ENCODE measurements at places on chromosomes 5 and 9. TPM values are rescaled to one million over a fixed set of nuclear protein-coding genes. Genes with fewer than 3 reads are reported as not detected.

DNA sequence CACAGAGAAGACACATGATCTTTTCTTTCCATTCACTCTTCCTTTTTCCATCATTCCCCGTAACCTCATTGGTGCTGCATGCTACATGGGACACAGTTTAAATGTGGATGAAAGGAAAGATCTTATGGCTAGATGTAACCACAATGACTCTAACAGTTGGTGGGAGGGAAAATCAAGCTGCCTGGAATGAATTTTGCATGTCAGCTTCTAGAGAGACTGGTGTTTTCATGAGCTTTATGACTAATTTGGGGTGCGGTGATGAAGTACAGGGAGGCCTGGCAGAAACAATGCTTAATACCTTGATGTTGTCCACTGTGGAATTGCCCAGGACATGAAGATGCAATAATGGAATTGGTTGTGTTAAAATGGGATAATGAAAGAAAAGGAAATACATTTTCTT, 55.9 kb upstream of the MYO10 start:
- DNase-seq, result no peak

DNA sequence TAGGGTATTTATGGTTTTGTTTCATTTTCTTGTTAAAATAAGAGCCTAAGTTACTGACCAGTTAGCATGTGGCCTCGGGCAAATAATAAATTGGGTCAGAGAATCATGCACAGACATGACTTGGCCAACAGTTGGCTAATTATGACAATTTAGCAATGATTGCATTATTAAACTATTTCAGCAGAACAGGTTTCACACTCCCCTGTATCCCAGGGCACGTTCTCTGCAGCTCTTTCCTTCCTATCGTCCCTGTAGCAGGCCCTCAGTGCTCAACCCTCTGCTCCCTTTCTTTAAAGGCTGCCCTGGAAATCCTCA, 167.9 kb downstream of the TSSK1B start:
- no peak for DNase-seq

- DNase-seq, result no peak
These were observed 33.0 kb downstream of the TENT4A start for GRCh38 chr5:6746244-6746643.

- DNase-seq, result no peak
These were observed 20.5 kb upstream of the PDCD1LG2 start for GRCh38 chr9:5489630-5490490.

PCDHB13 gene
- total RNA-seq, result 4.3 TPM

IL4 gene
- not detected for total RNA-seq

GRCh38 chr5:4627929-4628328, 512.2 kb upstream of the ADAMTS16 start:
- no peak for DNase-seq

GRCh38 chr9:124786881-124787573, 10.1 kb downstream of the OLFML2A start:
- no peak for DNase-seq

DNA sequence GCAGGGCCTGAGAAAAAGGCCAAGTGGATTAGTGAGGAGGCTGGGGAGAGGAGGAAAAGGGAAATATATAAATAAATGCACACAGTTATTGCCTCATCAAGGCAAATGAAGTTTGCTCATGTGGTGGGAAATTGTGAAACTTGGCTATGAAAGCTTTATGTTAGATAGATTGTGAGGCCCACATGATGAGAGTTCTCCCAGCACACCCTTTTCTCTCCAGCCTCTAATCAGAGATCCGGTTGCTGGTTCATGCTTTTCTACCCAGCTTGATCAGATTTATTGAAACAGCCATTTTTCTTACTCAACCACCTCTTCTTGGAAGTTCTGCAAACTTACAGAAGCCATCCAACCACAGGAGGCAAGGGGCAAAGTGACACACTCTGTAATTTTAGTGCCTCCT, 125.8 kb upstream of the KLF4 start:
- DNase-seq, result no peak

C9orf43 gene
- 0.17 TPM for total RNA-seq

GRCh38 chr9:88829276-88829675, 162.0 kb upstream of the S1PR3 start:
- DNase-seq, result peak; percentile 82

- no peak for DNase-seq
These were observed 282.1 kb downstream of the CRB2 start for GRCh38 chr9:123637945-123638634.

DNA sequence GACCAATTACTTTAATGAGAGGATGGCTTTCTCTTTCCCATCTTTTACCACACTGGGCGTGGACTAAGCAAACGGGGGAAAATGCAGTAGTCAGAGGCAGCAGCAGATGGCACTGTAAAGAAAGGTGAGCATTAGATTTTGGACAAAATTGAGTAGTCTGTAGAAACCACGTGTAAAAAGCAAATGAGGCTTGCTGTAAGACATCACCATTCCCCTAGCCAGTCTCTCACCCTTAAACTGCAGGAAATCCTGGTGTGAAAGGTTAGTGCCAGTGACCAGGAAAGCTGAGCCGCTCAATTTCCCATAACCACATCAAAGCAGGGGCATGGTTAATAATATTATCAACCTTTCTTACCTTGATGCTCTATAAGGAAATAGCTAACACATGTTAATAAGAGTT, 31.8 kb downstream of the SPATA31C2 start:
- DNase-seq, result no peak

GRCh38 chr9:2180154-2180553, 165.0 kb downstream of the SMARCA2 start:
- DNase-seq, result no peak

GRCh38 chr5:168658394-168658793, 79.2 kb upstream of the PANK3 start:
- DNase-seq, result no peak

DNA sequence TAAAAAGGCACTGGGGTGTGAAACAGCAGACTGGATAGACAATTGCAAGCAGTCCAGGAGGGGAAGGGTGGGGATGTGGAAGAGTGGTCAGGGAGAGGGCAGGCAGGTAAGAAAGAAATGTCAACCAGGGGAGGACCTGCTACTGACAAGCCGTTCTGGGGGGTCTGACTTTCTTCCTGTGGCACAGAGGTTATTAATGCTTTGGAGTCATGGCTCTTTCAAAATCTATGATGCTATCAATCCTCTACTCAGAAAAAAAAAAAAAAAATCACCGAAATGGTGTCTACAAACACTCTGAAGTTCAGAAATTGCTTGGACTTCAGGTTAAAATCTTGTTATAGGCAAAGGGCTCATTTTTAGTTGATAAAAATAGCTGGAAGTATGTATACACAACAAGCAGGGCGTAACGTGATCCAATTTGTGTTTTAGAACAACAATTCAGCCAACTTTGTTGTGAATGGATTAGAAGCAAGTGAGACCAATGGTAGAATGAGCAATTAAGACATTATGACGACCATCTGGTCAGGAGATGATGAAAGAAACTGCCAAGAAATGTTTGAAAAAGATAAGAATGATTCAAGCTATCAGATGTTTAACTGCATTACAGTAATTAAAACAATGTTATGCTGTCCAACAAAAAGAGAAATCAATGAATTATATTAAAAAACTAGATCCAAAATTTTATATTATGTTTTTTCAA, 255.2 kb downstream of the DEPDC1B start:
- DNase-seq, result no peak

- no peak for DNase-seq
These were observed 48.9 kb upstream of the TTC23L start for GRCh38 chr5:34790069-34790468.

GRCh38 chr9:972501-973294, 3.8 kb upstream of the DMRT3 start:
- DNase-seq, result peak; percentile 72

AUH gene
- total RNA-seq, result 17.7 TPM

DNA sequence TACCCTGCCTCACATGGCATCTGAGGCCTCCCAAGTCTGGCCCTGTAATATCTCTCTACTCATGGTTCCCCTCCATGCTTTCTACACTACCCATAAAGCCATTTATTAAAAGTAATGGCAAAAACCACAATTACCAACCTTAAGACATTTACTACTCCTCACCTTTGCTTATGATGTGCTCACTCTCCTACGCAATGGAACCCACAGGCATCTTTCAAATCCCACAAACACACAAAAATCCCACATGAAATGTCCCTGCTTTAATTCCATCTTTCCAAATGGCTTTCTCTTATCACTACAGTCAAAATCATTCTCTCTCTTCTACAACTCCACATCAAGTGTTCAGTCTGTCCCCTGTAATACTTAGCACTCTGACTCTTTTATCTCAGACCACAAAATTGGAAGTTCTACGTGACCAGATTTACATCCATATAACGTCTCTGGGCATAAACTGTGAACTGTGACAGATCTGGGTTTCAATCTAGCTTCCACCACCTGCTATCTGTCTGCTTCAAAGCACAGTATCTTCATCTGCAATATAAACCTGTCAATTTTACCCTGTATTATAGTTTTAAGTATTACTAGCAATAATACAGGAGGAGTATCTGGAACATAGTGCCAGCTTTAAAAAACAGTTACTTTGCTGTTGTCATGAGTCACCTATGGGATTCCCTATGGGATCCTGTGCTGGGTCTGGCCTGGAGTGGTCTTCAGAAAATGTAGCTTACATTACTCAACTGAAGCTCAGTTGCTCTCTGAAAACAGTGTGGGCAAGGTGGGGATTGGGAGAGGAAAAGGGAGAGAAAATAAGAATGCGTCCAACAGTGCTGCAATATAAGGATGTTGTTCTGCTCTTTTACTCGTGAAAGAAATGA, 137.1 kb upstream of the TRIM32 start:
- DNase-seq, result peak; percentile 19

DNA sequence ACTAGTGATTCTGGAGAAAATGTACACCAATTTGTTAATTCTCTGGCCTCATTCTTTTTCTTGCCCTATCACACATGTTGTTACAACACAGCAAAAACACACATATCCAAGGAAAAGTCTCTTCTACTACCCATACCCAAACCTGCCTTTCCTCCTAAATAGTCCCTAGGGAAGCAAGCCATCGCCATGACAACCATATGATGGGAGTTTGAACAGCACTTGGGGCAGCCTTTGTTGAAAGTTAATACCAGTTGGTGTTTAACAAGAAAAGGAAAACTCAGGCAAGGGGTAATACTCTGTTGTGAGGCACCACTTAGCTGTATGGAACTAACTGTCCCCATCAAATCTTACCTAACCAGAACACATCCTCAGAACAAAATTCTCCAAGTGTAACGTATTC, 1.7 kb downstream of the TRPM3 start:
- DNase-seq, result no peak

C9 gene
- total RNA-seq, result not detected

GRCh38 chr5:144108131-144108530, 62.3 kb downstream of the YIPF5 start:
- DNase-seq, result no peak

- peak; percentile 34 for DNase-seq
These were observed 52.7 kb upstream of the OTULINL start for GRCh38 chr5:14528926-14529325.

- no peak for DNase-seq
These were observed 180.2 kb downstream of the DENND1A start for GRCh38 chr9:123749580-123750202.

DNA sequence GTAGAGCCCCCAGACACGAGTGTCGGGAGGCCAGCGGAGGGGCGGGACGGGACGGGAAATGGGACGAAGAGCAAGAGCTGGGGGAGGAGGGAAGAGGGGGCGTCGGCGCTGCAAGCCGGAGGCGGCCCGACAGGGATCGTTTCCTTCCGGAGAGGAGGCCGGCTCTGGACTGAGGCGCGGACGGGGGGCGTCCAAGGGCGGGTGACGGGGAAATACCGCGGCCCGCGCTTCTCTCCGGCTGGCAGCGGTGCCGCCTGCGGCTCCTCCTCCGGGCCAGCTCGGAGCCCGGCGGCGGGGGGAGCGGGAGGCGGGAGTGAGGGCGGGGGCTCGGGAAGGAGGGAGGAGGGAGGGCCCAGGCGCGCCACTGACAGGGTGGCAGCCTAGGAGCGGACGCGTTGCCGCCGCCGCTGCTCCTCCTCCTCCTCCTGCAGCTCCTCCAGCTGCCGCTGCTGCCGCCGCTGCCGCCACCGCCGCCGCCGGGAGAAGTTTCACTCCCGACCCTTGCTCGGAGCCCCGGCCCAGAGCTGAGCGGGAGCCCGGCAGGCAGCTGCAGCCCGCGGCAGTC, at the start of gene CHSY3:
TSS of gene CHSY3 (plus strand) at position 364 of the 565 bp plus-strand sequence.
- no peak for DNase-seq

GRCh38 chr9:72200452-72200851, 51.2 kb downstream of the GDA start:
- DNase-seq, result peak; percentile 12

GRCh38 chr5:77306531-77306930, 96.1 kb downstream of the PDE8B start:
- no peak for DNase-seq

GRCh38 chr9:132099741-132100407, 20.2 kb upstream of the MED27 start:
- DNase-seq, result no peak

GRCh38 chr5:178413988-178414387, 176.2 kb downstream of the COL23A1 start:
- no peak for DNase-seq

DNA sequence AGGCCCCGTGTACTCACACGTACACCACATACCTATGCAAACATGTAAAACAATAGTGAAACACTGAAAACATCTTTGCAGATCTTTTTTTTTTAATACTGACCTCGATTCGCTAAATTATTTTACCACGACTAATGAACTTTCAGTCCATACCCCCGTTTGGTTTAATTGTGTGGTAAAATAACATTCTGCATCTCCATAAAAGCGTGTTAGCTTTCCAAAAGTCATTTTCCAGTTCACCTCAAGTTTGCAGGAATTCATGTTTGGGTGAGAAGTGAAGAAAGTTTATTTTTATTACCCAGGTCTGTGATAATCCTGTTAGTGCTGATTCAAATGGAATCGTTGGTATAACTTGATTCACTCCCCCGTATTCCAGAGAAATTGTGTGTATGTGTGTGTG, 652 bp downstream of the ARSK start:
- no peak for DNase-seq

BARHL1 gene
- not detected for total RNA-seq

MARCOL gene
- total RNA-seq, result not detected

Data from esophagus muscularis mucosa (tissue), 4 donors.